ENCODE measurements at places on chromosomes 11 and 22.

DNA sequence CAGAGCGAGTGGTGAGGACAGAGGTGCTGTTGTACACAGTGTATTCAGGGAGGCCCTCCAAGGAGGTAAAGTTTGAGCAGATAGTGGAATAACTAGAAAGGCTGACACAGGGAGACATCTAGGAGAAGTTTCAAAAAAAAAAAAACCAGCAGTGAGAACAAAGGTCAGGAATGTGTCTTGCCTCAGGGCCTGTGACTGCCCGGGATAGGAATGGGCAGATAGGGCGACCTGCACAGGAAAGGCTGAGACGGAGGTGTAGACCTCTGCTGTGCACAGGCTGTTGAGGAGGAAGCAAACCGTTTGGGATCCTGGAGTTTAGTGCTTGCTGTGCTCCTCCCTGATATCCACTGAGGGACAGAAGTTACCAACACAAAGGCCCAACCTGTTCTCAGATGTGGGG, 406.5 kb upstream of the B3GAT1 start:
- no peak for DNase-seq

DNA sequence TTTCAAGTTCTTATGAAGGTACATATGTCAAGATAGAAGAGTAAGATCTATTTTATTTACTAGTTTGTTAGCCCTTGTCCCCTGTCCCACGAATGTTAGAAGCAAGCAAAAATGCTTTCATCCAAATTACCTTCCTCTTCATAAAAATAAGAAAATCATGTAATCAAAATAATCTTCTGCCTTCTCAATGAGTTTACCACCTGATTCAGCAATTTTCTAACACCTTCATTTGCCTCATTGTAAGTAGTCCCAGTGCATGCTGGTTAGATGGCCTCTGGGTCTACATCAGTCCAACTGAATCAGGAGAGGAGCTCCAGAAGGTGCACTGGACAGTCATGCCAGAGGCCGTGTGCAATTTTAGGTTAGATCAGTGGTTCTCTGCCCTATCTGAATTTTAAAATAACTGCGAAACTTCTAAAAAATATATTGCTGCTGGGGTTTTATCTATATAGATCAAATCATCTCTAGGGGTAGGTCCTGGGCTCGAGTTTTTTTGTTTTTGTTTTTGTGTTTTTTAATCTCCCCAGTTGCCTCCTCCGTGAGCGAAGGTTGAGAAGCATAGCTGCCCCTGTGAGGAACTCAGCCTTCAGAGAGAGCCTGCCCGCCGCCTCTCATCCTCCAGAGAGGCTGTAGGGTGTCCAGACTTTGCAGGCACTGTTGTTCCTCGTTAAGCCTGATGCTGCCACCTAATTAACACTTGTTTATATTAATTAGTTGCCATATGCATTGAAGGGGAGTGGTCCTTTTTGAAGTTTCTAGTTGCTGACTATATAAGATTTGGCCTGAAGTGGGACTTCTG, 32.2 kb downstream of the C22orf31 start:
- no peak for DNase-seq

DNA sequence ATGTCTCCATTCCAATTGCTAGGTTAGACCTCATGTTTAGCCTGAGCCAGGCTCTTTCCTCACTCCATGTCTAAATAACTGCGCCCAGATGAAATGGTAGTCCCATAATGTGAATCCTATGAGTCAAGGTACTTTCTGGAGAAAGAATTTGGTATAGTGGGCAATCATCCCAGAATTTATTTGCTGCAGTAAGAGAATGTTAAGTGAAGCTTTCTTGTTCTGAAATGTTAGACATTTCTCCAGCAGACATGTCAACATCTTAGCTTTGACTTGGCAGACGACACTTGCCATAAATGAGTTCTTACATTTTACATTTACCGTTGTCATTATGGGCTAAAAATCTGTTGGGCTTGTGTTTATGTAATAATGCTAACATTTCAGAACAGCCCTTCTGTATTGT, 165.2 kb downstream of the PGR start:
- DNase-seq = no peak

GRCh38 chr22:26642465-26643417, 14.6 kb upstream of the MIAT start:
- DNase-seq = peak; percentile 73

GRCh38 chr22:41062146-41062545, 30.2 kb upstream of the EP300 start:
- DNase-seq = no peak

GRCh38 chr11:94932503-94932902, 40.9 kb downstream of the CWC15 start:
- DNase-seq = no peak

DNA sequence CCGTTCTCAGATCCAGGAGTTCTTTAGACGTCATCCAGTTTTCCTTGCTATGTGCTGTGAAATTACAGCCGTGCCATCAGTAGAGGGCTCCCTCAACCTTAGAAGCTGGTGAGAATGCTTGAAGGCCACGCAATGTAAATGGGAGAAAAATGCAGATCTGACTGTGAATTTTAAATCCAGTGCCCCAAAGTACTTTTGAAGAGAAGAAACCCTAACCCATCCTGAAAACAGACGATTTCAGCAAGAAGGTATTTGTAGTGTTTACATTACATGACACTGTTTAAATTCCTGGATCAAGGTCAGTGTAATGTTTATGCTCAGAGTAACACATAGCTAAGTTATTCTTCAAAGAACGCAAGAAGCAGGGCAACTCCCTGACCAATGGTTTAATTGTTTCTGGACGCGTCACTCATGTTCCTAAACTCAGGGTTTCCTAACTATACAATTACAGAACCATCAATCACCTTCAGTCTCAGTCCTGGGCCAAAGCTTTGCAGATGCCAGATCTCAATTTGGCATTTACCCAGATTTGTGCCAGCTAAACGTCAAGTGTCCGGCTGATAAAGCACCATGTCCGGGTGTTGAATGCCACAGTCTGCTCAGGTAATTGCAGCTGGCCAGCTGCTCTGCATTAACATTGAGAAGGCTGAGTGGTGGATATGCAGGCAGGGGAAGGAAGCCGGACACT, 38.2 kb downstream of the ADAMTS8 start:
- no peak for DNase-seq

DNA sequence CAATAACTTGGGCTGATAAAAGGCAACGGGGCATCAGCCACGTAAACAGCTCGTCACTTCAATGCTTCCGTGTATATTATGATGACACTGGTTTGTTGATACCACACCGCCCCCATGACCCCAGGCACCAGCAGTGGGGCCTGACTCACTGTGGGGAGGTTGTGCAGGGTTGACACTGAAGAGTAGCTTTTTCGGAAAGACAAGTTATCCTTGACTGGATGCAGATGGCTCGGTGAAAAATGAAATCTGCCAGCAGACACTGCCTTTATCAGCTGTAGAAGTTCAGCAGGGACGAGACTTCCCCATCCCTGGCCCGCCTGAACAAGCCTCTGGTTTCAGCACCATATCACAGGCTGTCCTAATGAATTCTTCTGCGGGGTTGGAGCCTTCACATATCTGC, 55.6 kb downstream of the WT1 start:
- DNase-seq = no peak

DNA sequence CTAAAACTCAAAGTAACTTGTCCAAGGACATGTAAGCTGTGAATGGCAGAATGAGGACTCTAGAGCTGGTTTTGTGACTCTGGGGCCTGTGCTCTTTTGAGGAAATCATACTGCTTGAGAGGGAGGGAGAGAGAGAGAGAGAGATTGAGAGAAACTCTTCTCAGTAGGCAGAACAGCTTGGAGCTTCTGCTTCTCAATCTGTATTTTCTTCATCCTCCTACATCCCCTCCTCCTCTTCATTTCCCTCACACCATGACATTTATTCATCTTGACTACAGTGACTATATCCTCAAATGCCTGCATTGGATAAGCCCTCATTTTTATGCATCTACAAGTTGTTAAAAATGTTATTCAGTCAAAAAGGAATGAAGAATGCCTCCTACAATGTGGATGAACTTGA, 23.7 kb upstream of the OR10D3 start:
- no peak for DNase-seq

- DNase-seq = no peak
These were observed 1326.5 kb downstream of the LRRC4C start for GRCh38 chr11:40132912-40133311.

DNA sequence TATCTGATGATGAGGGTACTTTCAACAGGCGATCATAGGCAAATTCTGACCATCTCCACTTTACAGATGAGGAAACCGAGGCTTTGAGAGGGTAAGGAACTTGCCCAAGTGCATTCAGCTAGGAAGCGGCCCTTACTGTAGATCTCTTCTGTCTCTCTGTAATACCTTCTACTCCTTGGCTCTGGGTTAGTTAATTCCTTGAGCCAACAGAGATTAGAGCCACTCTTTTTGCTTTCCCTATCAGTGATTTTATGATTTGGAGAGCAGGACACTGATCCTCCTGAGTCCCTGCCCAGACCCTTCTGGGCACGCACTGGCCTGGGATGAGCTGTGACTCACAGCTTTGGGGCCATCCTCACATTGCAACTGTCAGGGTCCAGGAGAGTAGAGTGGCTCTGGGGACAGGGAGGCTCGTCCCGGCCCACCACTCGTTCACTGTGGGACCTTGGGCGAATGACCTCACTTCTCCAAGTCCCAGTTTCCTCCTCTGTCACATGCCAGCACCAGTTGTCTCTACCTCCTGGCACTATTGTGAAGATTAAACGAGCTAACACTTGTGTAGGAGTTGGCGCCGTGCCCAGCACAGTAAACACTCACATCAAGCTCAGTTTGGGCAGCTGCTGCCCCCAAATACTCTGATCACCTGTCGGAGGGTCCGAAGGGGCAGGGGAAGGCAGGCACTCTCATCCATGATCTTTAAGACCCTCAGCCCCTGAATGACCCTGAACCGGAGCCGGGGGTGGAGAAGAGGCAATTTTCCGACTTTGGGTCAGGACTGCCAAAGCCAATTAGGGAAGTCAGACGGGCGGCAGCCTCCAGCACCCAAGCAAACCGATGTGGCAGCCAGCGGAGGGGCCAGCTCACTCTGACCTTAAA, 235.0 kb downstream of the MIAT start:
- DNase-seq = no peak

GRCh38 chr11:26442131-26442530, 110.2 kb downstream of the ANO3 start:
- DNase-seq = no peak

DNA sequence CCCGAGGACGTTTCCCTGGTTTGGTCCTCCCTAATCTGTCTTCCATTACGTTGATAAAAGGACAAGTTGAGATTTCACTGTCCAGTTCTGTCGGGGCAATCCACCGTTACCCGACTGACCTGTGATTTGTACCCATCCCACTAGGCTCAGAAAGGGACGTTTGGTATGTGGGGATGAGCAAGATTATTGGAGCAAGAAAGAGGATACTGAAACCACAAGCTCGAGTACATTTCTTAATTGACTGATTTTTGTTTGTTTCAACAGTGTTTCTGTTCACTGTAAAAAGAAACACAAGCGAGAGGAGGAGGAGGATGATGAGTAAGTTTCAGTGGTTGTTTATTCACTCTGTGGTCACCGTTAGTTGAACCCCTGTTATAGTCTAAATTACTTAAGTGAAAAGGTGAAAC, 969 bp downstream of the CCDC117 start:
- DNase-seq = no peak

GRCh38 chr11:130049328-130049771, 20.3 kb upstream of the APLP2 start:
- no peak for DNase-seq

DNA sequence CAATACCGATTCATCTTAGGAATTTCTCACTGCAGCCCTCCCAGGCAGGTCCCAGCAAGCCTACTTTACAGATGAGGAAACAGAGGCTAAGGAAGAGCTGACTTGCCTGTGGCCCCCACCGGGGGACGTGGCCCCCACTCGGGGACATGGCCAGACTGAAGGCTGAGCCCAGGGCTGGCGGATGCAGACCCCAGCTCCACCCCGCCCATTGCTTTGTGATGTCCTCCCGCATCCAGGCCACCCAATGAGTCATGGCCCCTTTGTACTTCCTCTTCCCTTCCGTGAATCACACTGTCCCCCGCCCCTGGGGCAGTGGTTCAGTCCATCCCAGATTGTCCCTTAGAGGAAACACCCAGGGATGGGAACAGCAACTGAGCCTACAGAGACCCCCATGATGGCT, 116.0 kb upstream of the ANO1 start:
- no peak for DNase-seq

- no peak for DNase-seq
These were observed 429 bp downstream of the PGGHG start for GRCh38 chr11:289398-289711.

- no peak for DNase-seq
These were observed 12.1 kb downstream of the FAM118A start for GRCh38 chr22:45321827-45322226.

DNA sequence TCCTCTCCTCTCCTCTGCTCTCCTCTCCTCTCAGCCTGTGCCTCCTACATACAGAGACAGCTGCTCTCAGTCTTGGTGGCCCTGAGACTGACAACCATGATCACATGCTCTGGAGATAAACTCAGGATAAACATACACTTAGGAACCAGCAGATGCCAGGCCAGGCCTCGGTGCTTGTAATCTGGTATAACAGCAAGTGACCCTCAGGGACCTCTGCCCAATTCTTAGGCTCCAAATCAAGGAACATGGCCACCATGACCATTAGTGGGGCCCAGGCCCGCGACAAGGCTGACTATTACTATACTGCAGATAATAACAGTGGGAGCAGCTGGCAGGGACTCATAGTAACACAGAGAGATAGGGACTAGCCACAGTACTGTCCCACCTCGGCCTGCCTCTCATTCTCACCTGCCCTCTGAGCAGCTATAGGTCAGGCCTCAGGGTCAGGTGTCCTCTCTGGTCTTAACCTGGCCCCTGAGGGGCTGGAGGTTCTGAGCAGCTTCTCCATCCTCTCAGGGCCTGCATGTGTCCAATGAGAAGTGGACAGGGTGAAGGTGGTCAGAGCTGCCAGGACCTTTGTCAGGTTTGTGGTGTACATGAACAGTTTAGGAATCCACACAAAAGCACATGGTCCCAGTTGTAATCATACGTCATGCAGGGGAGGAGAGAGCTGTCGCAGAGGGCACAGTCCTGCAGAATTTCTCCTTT, 106.1 kb downstream of the GGTLC2 start:
- no peak for DNase-seq

- DNase-seq = no peak
These were observed 10.1 kb upstream of the OR4A15 start for GRCh38 chr11:55357560-55358184.

- DNase-seq = peak; percentile 12
These were observed 95.2 kb upstream of the TP53I11 start for GRCh38 chr11:45045683-45046471.

DNA sequence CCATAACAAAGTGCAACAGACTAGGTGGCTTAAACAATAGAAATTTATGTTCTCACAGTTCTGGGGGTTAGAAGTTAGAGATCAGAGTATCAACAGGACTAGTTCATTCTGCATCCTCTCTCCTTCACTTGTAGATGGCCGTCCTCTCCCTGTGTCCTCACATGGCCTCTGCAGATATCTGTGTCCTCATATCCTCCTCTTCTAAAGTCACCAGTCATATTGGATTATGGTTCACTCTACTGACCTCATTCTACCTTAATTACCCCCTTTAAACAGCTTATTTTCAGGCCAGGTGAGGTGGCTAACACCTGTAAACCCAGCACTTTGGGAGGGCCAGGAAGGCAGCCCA, 135.1 kb downstream of the RAB38 start:
- no peak for DNase-seq

Measured in stimulated activated CD8-positive, alpha-beta memory T cell treated with anti-CD3 and anti-CD28 coated beads, Interleukin-12 subunit alpha, Interleukin-12 subunit beta, amount 100 ng/mL, for 4 hours (primary cell).